ENCODE measurements at places on chromosomes 1 and 21.

GRCh38 chr1:235325139-235325538 lies 2.8 kb downstream of the ARID4B start:
- no peak for DNase-seq

GRCh38 chr1:92480813-92481598 lies 5.7 kb downstream of the GFI1 start:
- DNase-seq = no peak

DNA sequence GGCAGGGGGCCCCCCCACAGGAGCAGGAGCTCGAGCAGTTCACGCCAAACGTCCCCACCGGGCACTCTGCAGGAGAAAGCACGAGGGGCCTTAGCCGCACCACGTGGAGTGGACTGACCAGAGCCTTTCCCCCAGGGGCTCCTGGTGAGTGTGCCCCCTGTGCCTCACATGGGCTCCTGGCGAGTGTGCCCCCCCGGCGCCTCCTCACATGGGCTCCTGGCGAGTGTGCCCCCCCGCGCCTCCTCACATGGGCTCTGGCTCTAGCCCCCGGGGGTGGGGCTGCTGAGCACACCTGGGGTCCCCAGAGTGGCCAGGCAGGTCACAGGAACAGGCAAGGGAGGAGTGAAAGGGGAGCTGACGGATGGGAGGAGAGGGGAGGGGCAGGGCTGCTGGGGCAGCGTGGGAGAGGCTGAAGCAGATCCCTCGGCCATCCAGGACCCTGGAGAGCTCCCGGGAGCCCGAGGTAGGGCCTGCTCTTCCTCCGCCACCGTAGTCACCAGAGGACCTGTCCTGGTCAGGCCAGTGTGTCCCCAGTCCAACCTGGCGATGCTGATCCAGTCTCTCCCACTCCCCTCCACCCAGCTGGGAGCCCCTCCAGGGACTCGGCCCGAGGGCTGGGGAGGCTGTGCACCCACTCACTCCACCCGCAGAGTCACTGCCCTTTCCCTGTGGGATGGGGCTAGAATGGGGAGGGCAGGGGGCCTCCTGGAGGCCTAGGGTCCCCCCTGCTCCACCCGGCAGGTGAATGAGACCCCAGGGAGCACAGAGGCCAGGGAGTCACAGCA lies 47.6 kb downstream of the ARHGEF16 start:
- DNase-seq = no peak

- no peak for DNase-seq
These were observed 51.0 kb upstream of the IKBKE start for GRCh38 chr1:206419250-206419649.

- no peak for DNase-seq
These were observed 192.4 kb downstream of the LRRIQ3 start for GRCh38 chr1:74005533-74005932.

DNA sequence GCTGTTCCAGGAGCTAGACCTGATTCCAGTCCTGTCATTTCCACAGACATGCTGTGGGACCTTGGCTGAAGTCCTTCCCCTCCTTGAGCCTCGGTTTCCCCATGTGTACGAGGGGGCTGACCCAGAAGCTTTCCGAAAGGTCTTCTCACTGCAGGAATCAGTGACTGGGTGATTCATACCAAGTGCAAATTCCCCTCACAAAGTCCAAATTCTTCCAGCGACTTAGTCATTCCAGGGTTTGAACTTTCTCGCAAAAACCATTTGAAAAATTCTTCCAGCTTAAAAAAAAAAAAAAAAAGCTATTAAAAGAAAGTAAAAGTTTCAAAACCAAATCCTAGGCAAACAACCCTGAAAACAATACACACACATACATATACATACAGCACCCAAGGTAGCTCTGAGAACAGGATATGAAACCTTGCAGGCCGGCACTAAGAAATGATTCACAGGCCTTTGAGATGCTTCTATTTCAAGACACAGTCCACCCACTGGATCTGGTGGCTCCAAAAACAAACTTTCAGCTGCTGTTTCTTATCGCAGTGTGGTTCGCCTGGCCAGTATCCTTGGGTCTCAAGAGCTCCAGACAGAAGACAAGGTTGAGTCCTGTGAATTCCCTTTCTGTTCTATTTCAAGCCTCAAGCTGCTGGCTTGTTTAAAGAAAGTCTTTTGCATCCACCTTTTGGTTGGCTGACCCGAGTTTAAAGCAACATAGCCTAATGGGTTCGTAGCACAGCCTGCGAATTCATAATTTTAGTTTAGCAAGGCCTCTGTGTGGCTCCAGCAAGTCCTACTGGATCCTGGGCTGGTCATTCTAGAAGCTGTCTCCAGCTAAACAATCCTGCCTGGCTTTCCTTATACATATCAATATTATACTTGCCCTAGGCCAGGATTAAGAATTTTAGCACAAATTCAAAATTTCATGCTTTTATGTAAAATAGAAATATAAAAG lies 18.0 kb upstream of the ID3 start:
- no peak for DNase-seq

DNA sequence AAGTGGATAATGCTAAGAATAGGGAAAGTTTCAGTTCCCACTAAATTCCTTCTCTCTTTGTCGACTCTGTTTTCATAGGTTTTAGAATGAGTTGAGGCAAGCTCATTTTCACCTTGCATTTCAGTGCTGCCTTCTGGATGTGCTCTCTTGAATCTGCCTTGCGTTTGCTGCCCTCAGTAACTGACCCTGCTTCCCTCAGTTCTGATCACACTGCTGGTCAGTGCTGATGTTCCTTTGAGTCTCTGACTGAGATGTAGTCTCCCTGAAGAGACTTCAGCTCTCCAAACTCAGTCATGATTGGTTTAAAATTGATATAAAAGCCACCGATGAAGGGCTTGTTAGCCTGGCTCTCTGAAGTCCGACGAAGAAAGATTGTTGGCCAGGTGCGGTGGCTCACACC lies 25.2 kb upstream of the HMGN1 start:
- no peak for DNase-seq

- no peak for DNase-seq
These were observed 156.9 kb upstream of the GJB5 start for GRCh38 chr1:34597877-34598514.

DNA sequence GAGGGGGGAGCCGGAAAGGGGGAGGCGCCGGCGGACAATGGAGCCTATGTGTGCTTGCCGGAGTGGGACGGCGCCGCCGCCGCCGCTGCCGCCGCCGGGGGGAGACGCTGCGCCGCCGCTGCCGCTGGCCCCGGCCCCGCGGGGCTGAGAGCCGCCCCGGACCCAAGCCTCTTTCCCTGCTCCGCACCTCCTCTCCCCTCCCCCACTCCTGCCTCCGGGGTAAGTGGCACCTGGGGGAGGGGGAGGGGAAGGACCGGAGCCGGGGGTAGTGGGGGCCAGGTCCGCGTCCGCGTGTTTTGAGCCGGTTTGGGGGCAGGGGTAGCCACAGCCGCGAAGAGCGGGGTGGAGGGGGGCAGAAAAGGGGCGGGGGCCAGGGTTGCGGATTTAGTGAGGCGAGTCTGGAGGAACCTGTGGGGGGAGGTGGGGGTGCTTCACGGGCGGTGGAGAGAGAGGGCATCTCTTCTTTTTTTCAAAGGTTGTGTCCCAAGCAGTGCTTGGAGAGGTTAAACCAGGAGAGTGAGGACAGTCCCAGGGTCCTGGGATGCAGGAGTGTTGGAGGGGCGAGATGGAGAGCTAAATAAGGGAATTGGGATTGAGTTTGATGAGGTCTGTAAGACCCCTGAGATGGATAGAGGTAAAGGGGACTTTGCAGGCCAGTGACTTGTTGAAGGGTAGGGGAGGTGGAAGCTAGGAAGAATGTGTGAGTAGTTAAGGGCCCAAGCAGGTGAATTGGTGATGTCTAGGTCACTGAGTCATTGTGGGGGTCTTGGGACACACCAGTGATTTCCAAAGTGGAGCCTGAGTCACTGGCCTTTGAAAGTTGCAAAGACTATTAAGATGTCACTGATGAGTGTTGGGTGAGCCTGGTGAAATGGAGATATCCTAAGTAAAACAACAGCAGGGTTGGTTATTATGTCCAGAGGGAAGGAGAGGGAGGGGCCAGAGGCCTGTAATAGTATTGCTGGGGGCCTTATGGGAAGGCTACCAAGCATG lies 59.1 kb downstream of the BCL9 start:
- DNase-seq = no peak

DNA sequence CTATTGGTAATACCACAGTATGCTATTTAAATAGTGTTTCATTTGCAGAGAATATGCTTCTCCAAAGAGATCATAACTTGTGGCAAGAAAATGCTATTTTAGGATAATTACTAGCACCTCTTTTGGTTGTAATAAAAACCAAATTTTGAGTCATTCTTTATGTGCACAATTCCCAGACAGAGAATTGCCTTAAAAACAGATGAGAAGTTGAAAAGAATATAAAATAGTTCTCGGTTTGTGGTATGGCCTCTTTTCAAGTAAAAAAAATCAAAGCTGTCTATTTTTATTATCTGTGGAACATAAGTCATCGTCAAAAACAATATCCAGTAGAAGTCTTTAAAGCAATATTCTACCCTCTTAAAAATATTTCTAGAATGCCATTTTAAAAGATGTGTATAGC lies 185.9 kb downstream of the GREM2 start:
- no peak for DNase-seq

GRCh38 chr21:40615505-40616376 lies 231.2 kb downstream of the DSCAM start:
- no peak for DNase-seq

- DNase-seq = no peak
These were observed 21.9 kb upstream of the EPS8L3 start for GRCh38 chr1:109785446-109786111.

- DNase-seq = no peak
These were observed 23.0 kb upstream of the KCNJ6 start for GRCh38 chr21:37939251-37939650.

DNA sequence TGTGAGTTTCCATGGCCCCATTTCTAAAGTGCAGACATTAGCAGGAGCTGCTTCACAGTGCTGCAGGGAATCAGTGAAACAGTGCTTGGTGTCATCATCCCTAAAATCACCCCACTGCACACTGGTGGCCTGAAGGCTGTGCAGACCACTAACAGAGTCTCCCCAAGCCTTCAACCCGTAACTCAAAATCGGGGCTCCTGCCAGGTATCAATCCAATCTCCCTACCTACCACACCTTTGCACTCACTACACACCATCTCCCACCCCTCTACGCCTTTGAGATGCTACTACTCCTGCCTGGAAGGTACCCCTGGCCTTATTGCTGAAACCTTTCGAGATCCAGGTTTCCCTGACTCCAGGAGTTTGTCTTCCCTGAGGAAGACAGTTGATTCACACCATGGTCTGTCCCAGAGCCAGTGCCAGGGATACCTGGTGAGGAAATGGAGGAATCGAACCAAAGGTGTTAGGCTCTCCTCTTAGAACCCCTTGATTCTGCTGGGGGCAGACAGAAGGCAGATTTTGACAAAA lies 25.5 kb downstream of the SLC2A1 start:
- DNase-seq = no peak

GRCh38 chr21:44283948-44284347 lies 1.7 kb upstream of the AIRE start:
- DNase-seq = no peak

DNA sequence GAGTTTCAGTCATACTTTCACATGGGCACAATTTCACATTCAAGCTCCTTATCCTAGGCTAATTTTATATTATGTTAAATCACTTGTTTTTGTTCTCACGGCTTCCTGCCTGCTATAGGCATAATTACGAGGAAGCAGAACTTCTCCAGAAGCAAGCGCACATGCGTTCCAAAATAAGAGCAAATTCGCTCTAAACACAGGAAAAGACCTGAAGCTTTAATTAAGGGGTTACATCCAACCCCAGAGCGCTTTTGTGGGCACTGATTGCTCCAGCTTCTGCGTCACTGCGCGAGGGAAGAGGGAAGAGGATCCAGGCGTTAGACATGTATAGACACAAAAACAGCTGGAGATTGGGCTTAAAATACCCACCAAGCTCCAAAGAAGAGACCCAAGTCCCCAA lies at the start of gene CORT:
Gene CORT, plus strand, starts transcription at position 281 of the 400 bp plus-strand sequence. CDS start 193 bp downstream, outside the sequence.
- no peak for DNase-seq

DNA sequence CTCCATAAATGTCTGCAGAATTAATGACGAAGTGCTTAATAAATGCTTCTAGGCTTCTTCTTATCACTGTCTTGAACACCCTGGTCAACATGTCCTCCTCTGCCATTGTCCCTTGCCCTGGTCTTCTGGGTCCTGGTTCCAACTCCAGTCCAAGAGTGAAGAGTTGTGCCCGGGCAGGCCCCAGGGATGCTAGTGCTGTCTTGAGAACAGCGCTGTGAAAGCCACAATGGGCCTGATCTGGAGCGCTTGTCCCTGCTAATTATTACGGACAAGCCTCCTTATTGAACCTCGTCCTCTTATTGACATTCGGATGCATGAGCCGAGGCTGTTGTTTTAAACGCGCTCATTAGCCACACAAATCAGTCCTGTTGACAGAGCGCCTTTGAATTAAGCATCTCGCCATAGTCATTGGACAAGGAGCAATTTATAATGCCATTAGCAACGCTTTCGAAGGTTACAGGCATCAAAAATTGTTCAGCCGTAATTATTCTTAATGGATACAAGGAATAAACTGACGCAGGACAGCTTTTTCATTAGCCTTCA lies 211.6 kb upstream of the POU3F1 start:
- no peak for DNase-seq

Data from T-helper 22 cell (primary cell).